A549 treated with ZK216348 at 1 μM for 4 hours (cell line): ENCODE measurements at places on chromosomes 13 and 19. TPM values are rescaled to one million over a fixed set of nuclear protein-coding genes. Genes with fewer than 3 reads are reported as not detected.

ANKRD24 gene
- 0.16 to 0.34 TPM (median 0.31 TPM) in 5 replicates for total RNA-seq

RELB gene
- total RNA-seq: 21.5 to 47.3 TPM (median 39.4 TPM) in 5 replicates

MIR17HG gene
- total RNA-seq: 0.51 to 1.6 TPM (median 1.3 TPM) in 5 replicates

GSX1 gene
- total RNA-seq: not detected in 5 replicates

RETN gene
- not detected in 5 replicates for total RNA-seq

ZNF181 gene
- 6.8 to 11.8 TPM (median 10.9 TPM) in 5 replicates for total RNA-seq

PRSS57 gene
- not detected in 5 replicates for total RNA-seq

ZNF420 gene
- 3.7 to 5.4 TPM (median 4.9 TPM) in 5 replicates for total RNA-seq

FZR1 gene
- 18.3 to 38.1 TPM (median 33.8 TPM) in 5 replicates for total RNA-seq

ATP4B gene
- total RNA-seq: not detected in 5 replicates

TPP2 gene
- 10.8 to 18.7 TPM (median 16.8 TPM) in 5 replicates for total RNA-seq

ZNF229 gene
- total RNA-seq: 2.1 to 4.7 TPM (median 3.0 TPM) in 5 replicates

TBXA2R gene
- total RNA-seq: 0.74 to 1.3 TPM (median 0.90 TPM) in 5 replicates

CD177 gene
- 0.08 to 0.20 TPM (median 0.13 TPM) in 5 replicates for total RNA-seq

MAN2B1 gene
- total RNA-seq: 12.3 to 25.9 TPM (median 21.0 TPM) in 5 replicates

SLC6A16 gene
- 0.60 to 1.3 TPM (median 0.90 TPM) in 5 replicates for total RNA-seq

CLDND2 gene
- total RNA-seq: 6.6 to 12.6 TPM (median 10.5 TPM) in 5 replicates

C1QTNF9 gene
- total RNA-seq: not detected in 5 replicates

KLC3 gene
- total RNA-seq: 0.40 to 1.2 TPM (median 0.79 TPM) in 5 replicates

SLC25A42 gene
- 0.19 to 1.1 TPM (median 0.87 TPM) in 5 replicates for total RNA-seq

SIGLEC12 gene
- total RNA-seq: not detected in 5 replicates

SERTM1 gene
- total RNA-seq: not detected in 5 replicates

FAM98C gene
- total RNA-seq: 13.0 to 29.0 TPM (median 26.1 TPM) in 5 replicates
